ENCODE measurements at places on chromosomes 7 and 10. TPM values are rescaled to one million over a fixed set of nuclear protein-coding genes. Genes with fewer than 3 reads are reported as not detected.

Gene SFTPA1
- polyA plus RNA-seq, result not detected

Gene NPC1L1
- not detected for polyA plus RNA-seq

Gene HOXA3
- 1.4 TPM for polyA plus RNA-seq

Gene STAG3
- polyA plus RNA-seq, result 0.34 TPM
